ENCODE measurements at places on chromosomes 12 and 14.

DNA sequence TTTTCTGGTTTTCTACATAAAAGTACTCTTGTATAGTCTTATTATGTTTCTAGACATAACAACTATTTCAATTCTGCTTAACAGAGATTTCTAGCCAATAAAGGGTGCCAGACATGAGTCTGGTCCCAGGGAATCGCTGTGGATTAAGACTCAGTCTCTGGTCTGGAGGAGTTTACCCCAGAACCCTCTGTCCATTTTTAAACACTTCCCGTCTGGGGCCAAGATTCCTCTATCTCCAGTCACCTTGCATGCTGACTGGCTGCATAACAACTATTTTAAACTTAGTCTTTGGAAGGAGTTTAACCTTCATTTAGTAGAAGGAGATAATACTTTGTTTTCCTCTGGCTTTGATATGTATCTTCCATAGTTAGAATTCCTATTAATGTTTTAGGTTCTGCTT is 163.1 kb upstream of the IFNG-AS1 start:
- DNase-seq = no peak

- no peak for DNase-seq
Measured at GRCh38 chr14:39912192-39913100, 480.2 kb upstream of the FBXO33 start.

GRCh38 chr12:47302111-47302671 is 222.4 kb upstream of the AMIGO2 start:
- DNase-seq = no peak

DNA sequence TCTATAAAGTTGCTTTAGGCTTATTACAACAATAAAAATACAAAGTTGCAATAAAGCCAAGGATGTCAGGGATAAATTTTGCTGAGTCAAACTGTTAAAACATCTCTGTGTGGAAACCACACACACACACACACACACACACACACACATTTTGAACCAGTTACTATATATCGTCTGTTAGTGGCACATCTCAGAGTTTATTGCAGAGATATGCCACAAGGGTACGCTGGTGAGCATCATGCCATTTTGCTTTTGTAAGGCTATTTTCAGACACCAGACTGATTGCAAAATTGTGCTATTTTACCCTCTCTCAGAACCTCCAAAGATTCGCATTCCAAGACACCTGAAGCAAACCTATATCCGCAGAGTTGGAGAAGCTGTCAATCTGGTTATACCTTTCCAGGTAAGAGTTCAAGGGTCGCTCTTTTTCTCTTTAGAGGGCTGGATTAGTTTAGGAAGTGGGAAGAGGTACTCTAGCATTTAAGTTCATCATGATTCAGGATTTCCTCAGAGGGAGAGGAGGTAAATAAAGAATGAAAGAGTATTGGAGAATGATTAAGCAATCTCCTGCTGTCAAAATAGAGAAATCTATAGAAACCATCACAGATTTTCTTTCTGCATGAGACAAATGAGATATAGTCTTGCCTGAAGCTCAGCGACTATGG is 27.3 kb upstream of the CHPT1 start:
- DNase-seq = peak; percentile 26

GRCh38 chr12:53652366-53652765 is 23.5 kb downstream of the ATP5MC2 start:
- no peak for DNase-seq

GRCh38 chr12:92094751-92095161 is 50.9 kb downstream of the BTG1 start:
- no peak for DNase-seq

DNA sequence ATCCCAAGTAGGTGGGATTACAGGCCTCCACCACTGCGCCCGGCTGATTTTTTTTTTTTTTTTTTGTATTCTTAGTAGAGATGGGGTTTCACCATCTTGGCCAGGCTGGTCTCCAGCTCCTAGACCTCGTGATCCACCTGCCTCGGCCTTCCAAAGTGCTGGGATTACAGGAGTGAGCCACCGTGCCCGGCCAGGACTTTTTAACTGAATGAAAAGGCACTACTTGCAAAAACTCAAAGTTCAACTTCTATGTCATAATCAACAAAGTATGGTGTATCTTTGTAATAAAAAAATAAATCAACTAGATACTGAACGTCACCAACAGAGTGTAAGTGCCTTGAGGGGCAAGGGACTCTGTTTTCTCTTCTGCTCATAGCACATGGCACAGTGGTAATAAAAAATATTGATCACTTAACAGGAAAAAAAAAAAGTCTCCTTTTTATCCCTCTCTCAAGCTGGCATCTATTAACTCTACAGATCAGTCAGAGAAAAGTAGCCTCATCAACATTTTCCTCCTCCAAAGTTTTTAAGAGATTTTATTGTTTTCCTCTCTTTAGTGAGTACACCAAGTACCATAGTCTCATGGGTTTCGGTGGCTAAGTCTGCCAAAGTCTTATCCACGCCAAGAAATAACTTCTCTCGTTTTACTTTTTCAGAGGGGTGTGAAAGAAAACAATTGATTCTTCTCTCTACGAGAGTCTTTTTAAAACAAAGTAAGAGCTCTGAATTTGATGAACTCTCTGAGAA is 10.6 kb upstream of the FOXN3 start:
- no peak for DNase-seq

DNA sequence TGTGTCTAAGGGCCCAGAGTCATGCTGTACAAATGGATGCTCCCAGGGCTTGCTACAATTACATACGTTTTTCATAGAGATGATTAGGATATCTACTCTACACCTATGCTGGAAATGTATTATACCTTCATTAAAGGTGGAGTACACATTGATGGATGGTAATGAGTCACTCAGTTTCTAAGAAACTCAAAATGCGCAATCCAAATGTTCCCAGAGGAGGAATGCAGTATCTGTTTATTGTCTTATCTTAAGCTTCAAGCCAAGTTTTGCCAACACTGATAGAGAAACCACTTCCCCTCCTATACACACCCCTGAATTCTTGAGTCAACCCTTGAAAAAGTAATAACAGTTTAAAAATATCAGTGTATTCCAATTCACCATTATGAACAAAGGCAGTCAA is 266.6 kb upstream of the FAR2 start:
- no peak for DNase-seq

DNA sequence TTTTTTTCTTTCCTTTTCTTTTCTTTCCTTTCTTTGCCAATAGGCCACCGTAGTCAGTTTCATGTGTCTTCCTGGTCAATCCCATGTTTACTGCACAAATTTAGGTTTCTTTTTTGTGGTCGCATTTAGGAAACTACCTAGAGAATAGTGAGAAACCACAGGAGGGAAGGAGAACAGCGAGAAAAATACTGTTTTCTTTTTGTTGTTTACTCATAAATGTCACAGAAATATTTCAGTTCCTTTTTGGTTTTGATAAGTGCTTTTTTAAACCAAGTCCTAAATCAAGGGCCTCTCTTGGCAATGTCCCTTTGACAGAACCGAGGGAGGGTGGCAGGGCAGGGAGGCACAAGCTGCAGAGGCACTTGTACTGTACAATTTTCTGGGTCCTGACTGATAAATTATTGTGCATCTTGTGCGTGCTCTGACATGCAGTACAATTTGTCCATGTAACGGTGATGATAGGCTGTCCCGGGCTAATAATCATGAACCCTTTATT is 326.1 kb downstream of the CACNA1C start:
- no peak for DNase-seq

- no peak for DNase-seq
Measured at GRCh38 chr12:61574339-61574738, 685.9 kb upstream of the USP15 start.

- no peak for DNase-seq
Measured at GRCh38 chr14:56884617-56885016, 74.3 kb upstream of the OTX2 start.

- DNase-seq = peak; percentile 37
Measured at GRCh38 chr12:46770501-46771183, 55.2 kb downstream of the SLC38A4 start.

Measured in AG08395 (cell line).